Tibial nerve (tissue), 4 donors: ENCODE measurements at places on chromosomes 6 and 20.

DNA sequence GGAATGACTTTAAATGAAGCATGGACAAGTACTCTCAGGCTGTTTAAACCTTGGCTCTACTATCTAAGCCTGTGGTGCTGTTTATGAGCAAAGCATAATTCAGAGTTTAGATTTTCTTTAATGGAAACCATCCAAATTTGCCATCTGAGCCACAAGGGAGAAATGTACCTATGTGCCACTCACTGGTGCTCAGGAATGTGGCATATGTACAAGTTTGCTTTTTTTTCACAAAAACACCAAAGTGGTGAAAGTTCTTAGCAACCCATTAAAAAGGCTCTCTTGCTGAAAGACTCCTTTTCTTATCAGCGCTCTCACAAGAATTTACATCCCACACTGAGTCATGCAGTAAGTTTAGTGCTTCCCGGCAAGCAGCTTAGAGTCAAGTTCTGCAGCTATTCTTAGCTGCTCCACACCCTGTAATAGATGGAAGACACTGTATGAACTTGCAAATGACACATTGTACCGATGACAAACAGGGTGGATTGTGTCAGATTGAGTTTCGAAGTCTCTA, 57.3 kb upstream of the MLIP start:
- DNase-seq, result no peak

- DNase-seq, result no peak
Measured at GRCh38 chr20:4947817-4948559, 53.3 kb downstream of the SLC23A2 start.

- DNase-seq, result no peak
Measured at GRCh38 chr20:61096463-61096862, 155.6 kb upstream of the CDH4 start.

GRCh38 chr6:68756454-68757375, 121.6 kb downstream of the ADGRB3 start:
- no peak for DNase-seq

DNA sequence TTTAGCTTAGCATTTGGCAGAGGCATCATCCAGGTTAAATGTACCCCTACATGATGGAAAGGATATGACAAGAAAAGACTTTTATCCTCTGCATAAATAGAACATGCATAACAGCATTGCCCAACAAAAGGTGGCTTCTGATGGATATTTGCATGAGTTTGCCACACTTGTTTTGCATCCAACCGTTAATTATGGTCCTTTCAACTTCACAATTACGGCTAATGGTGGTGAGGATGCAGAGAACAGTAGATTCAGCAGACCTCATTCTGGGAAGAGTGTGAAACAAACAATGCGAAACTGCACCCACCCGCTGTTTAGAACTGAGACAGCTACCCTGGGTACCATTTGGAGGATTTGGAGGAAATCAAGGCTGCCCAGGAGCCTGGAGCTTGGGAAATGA, 690.9 kb upstream of the CHD6 start:
- DNase-seq, result no peak

DNA sequence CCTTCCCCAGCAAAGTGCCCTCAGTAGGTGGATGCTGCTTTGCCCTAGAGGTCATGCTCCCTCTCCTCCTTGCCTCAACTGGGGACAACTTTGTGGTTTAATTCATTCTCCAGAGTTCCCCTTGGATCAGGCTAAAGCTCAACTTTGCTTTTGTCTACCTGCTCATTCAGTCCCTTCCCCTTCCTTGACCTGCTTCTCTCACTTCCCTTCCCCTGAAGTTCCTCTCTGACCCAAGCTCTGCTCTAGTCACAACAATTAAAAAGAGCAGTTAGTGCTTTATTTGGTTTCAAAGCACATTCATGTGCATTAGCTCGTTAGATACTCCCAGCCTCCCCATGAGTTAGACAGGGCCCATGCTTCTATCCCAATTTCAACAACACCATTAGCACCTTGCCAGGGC, 71.3 kb downstream of the DZANK1 start:
- no peak for DNase-seq

GRCh38 chr6:169420912-169421543, 167.4 kb upstream of the THBS2 start:
- DNase-seq, result no peak

GRCh38 chr6:25875563-25875905, 1.5 kb upstream of the SLC17A3 start:
- no peak for DNase-seq

DNA sequence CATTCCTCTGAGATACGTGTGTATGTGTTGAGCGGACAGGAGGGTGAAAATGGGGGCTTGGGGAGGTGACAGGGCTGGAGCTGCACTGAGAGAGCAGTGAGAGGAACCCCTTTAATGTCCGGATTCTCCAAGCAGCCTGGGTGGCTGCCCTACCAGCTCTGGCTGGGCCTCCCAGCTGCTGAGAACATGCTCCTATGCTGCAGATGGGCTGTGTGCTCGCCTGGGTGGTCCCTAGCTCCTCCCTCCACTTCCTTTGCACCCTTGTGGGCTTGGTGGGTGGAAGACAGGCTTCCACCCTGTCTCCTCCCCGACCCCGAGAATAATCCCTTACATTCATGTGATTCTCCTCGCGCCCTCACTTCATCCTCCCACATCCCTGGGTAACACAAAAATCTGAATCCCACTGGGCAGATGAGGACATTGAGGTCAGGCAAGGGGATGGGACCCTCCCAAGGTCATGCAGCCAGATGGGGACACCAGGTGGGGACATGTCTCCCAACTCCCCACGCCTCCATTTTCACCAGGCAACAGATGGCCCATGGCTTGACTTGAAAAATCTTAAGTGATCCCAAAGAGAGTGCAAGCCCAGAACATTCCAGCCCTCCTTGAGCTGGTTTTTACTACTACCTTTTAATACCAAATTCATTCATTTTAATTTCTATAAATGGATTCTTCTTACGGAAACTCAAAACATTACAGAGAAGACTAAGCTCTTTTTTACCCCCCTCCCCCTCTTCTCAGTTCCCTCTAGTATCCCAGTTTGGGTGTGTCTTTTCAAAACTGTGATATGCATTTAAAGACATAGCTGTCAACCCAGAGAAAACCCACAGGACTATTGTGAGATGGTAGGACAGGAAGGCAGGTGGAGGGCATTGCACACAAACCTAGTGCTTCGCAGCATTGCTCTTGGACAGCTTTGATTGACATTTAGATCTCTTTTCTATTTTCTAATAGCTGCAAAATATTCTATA, 5.0 kb upstream of the PDRG1 start:
- DNase-seq, result no peak

GRCh38 chr20:37192137-37192854, 12.9 kb upstream of the MROH8 start:
- DNase-seq, result peak; percentile 94

DNA sequence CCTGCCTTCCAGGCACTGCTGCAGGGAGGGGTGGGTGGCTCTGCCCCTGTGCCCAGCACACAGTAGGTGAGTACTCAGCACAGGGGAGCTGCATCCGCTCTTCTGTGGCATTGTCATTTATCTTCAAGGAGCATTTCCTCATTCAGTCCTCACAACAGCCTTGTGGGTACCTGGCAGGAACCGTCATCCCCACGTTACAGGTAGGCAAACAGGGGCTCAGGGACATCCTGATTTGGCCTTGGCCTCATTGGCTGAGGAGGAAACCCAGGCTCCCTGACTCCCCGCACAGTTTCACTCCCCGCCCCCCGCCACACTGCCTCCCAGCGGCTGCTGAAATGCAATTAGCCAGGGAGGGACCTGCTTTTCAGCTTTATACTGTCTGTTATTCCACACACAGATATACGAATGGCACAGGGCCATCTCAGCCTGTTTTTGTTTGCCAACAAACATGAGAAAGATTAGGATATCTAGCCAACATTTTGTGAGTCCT, 24.2 kb upstream of the PNPLA1 start:
- no peak for DNase-seq

- DNase-seq, result no peak
Measured at GRCh38 chr6:109055771-109056235, 38.8 kb downstream of the SESN1 start.

- DNase-seq, result no peak
Measured at GRCh38 chr6:67629258-67629657, 1005.8 kb upstream of the ADGRB3 start.

DNA sequence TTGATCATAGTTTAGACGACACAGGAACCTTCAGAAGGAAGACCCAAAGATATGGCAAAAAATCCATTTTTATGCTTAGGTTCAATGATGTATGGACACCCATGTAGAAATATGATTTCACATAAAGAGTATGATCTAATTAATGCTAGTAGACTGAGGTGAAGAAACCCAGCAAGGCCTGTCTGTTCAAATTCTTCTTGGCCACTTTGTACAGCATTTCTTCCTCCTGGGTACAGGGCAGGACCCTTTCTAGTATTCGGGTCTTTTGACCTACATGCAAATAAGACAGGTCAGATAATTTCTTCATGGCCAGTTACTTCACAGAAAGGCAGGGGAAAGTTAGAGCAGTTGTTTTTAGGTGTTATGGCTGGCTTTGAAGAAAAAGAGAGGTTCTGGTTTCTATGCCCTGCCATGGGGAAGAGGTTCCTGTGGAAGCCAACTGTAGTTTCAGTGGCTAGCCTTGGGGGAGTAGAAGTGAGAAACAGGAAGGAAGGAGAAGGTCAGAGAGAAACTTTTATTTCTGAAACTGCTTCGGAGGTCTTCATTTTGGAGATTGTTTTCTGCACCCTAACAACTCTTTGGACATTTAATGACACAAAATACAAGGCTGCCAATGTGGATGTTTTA, 208.3 kb downstream of the PTPRK start:
- no peak for DNase-seq

DNA sequence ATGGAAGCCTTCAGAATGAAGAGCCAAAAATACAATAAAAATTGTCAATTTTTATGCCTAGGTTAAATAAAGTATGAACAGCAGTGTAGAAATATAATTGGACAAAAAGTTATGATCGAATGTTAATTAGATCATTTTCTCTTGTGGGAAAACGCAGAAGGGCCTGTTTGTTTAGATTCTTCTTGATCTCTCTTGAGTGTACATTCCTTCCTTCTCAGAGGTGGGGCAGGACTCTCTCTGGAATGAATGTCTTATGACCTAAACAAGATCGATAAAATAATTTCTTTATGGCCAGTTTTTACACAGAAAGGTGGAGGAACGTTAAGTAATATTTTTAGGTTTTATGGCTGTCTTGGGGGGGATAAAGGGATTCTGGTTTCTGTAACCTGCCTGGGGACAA, 500.1 kb upstream of the MARCKS start:
- DNase-seq, result no peak

GRCh38 chr20:62063981-62064769, 1.5 kb downstream of the TAF4 start:
- DNase-seq, result no peak

GRCh38 chr6:166104107-166104506, 63.5 kb downstream of the TBXT start:
- DNase-seq, result no peak

GRCh38 chr6:110786271-110786670, 29.0 kb downstream of the CDK19 start:
- DNase-seq, result no peak

DNA sequence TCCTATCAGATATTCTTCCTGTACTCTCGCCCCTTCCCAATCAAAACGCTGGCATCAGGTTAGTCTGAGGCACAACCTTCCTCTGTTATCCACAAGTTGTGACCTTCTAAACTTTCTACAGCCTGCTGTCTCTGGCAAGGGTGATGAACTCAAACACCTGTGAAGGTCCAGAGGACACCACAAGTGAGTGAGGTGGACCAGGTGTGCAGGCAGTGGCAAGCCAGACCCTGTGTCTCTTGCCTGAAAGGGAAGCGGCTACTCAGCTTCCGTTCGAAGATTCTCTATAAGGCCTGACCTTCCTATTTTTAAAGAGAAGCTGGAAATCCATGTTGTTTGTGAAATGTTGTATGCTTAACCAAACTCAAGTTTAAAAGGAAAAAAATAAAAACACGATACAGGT, 36.8 kb downstream of the GCM1 start:
- no peak for DNase-seq
